ENCODE measurements at places on chromosomes 7 and 10.
A peak's percentile ranks its signal among the peaks of the same experiment; 100 is the strongest.

DNA sequence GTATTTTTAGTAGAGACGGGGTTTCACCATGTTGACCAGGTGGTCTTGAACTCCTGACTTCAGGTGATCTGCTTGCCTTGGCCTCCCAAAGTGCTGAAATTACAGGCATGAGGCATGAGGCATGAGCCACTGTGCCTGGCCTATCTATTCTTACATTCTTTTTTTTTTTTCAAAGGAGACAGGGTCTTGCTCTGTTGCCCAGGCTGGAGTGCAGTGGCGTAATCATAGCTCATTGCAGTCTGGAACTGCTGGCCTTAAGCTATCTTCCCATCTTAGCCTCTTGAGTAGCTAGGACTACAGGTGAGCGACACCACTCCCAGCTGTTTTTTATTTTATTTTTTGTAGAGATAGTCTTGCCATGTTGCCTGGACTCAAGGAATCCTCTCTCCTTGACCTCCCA is 20.5 kb downstream of the RSBN1L start:
- no peak for DNase-seq

- DNase-seq, result no peak
Measured at GRCh38 chr7:45074528-45075354, 14.0 kb downstream of the NACAD start.

- no peak for DNase-seq
Measured at GRCh38 chr7:133602291-133602690, 349.4 kb downstream of the EXOC4 start.

GRCh38 chr10:96038476-96039387 is 4.7 kb upstream of the CCNJ start:
- no peak for DNase-seq

GRCh38 chr7:138396251-138397070 is 63.6 kb upstream of the TRIM24 start:
- no peak for DNase-seq

GRCh38 chr7:98681511-98681910 is 64.4 kb downstream of the NPTX2 start:
- DNase-seq, result no peak

DNA sequence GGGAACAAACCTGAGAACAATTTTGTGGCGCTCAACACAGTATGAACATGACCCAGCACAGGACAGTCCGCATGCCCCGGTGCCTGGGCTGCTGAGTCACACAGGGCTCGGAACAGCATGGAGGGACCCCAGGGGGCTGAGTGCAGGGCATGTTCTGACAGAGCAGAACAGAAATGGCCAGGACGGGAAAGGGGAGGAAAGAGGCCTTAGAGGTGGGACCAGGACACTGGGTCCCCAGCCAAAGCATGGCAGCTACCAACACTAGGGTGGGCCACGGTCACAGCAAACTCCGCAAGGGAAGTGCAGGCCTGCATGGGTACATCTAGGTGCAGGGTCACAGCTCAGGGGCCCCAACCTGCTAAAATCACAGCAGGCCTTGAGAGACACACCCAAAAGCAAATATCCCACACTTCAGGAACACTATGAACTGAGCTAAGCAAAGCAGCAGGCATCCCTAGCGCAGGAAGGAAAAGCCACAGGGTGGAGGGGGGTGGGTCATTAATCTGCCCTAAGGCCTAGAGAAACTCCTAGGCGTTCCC is 5.6 kb downstream of the IMPDH1 start:
- no peak for DNase-seq

DNA sequence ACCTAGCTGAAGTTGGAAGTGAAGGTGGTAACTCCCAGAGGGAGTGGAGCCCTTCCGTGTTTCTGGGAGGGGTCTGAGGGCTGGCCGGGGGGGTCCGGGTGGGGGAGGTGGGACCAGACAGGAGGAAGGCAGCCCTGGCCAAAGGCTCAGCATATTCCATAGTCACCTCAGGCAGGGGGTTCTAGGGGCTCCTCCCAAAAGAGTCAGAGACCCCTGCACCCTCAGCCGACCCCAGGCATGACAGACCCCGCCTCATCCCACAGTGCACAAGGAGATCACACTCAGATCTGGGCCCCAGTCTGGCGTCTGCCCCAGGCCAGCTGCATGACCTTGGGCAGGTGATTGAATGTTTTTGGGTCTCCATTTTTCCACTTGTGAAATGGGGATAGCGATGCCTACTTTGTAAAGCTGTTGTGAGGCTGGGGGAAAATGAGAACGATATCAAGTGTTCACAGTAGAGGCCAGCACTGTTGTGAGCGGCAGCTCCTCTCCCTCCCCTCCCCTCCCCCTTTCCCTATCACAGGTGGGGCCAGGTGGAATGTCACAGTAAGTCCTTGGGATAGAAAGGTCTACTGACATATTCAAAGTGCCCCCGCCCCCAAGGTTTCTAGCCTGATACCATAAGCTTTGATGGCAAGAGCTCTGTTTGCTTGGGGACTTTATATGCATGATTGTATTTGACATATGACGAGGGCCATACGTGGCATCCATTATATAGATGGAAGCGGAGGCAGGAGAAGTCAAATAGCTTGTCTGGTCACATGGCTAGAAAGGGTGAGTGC is 33.3 kb downstream of the DNAJB12 start:
- no peak for DNase-seq

DNA sequence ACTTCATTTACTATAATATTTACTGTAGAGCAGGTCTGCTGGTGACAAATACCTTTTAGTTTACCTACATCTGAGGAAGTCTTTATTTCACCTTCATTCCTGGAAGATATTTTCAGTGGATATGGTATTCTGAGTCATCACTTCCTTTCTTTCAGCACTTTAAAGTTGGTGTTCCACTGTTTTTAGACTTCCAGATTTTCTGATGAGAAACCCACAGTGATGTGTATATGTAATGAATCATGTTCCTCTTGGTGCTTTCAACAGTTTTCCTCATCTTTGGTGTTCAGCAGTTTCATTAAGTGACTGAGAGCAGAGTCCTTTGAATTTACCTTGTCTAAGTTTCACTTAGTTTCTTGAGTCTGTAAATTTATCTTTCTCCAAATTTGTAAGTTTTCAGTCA is 36.4 kb downstream of the COPG2 start:
- DNase-seq, result no peak

- no peak for DNase-seq
Measured at GRCh38 chr7:68423356-68423755, 1174.9 kb upstream of the AUTS2 start.

GRCh38 chr7:10075866-10076265 is 897.8 kb upstream of the PHF14 start:
- DNase-seq, result no peak

DNA sequence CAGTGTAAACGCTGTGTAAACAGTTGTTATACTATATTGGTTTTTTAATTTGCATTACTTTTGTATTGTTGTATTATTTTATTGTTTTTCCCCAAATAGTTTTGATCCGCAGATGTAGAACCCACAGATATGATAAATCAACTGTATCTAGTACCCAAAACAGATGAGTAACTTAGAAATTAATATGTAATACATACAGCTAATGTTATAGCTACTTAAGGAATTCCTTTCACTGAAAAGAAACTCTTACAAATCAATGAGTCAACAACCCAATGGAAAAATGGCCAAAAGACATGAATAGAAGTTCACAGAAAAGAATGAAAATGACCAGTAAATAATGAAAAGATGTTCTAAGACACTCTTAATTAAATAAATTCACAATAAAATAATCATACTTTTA is 32.3 kb upstream of the ARL4A start:
- DNase-seq, result no peak

DNA sequence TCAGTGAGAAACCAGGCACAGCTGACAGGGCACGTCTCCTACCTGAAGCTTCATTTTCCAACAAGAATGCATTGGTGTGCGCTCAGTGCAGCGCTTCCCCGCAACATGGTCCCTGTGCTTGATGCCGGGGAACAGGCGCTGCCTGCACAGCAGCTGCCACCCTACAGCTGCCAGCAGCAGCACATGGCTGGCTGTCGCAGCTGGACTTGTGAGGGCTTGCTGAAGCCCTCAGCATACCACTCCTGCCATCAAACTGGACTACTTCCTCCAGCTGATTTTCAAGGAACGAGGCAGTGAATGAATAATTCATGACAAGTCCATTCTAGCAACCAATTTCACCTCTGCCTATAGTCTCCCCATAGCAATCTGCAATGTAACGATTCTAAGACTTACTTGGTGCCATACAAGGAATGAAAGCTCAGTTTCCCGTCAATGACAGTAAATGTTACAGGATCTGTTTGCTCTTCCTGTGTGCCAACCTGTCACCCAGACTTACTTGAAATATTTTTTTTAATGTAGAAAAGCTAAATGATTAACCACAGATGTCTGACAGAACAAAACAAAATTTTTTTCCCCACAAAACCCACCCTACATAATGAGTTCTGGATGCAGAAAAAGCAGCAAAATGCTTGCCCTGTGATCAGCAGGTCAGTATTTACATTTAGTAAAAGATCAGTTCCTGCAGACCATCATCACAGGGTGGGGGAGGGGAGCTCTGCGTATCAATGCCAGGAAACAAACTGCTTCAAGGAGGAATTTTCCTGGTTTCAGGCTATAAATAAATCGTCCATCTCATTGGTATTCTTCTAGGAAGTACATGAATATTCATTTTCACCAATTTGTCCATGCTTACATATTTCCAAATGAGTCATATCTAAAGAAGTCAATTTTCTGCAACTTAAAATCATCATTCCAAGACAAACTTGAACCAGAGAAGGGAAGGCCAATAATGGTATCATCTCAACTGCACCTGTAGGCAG is 140.6 kb downstream of the ALOX5 start:
- DNase-seq, result peak; percentile 8

DNA sequence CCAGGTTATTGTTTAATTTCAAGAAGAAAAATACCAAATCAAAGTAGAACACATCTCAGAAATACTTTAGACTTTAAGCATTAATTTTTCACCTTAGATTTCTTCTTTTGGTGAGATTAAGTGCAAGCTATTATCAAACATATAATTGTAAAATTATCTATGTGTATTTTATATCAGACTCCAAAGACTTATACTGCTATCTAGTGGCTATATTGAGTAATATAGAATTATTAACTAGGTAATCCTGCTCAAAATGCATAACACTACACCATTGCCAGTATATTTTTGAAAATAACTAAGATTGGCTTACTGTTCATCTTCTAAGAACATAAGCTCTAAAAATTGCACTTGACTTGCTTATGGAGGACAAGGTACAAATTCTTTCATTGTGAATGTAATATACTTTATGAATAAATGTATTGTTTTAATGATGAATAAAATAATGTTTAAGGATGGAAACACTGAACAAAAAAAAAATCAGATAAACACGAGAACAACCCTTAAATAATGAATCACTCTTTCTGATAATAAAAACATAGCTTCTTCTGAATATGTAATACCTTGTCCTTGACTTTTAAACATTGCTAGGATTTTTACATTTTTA is 86.7 kb upstream of the GNAI1 start:
- DNase-seq, result no peak

- DNase-seq, result no peak
Measured at GRCh38 chr7:2559283-2559950, 638 bp downstream of the IQCE start.
